ENCODE measurements at places on chromosomes 2 and 18. TPM values are rescaled to one million over a fixed set of nuclear protein-coding genes. Genes with fewer than 3 reads are reported as not detected.

GRCh38 chr2:32810909-32811495 lies 135.8 kb upstream of the LTBP1 start:
- no peak for DNase-seq

The SLC9A4 gene
- not detected for polyA plus RNA-seq

GRCh38 chr2:20171445-20171977 lies 53.4 kb downstream of the SDC1 start:
- no peak for DNase-seq

- no peak for DNase-seq
Measured at GRCh38 chr18:70671889-70672565, 383.2 kb downstream of the SOCS6 start.

The FHL2 gene
- 555 TPM for polyA plus RNA-seq

The FBXO36 gene
- polyA plus RNA-seq: 2.0 TPM
